Esophagus squamous epithelium (tissue), 5 donors: ENCODE measurements at places on chromosomes 1 and 21. TPM values are rescaled to one million over a fixed set of nuclear protein-coding genes. Genes with fewer than 3 reads are reported as not detected.

DNA sequence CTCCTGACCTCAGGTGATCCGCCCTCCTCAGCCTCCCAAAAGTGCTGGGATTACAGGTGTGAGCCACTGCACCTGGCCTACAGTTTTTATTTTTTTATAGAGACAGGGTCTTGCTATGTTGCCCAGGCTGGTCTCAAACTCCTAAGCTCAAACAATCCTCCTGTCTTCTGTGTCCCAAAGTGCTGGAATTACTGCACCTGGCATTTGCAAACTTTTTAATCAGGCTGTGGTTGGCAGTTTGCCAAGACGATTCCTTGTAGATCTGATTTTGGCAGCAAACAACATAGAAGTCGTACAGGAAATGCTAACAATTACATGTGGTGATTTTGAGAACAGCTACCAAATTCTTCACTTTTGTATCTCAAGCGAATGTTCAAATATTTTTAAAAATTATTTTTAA is 10.1 kb downstream of the RBP7 start:
- DNase-seq = no peak

- no peak for DNase-seq
Measured at GRCh38 chr1:112549590-112549989, 40.8 kb downstream of the WNT2B start.

GRCh38 chr1:234340528-234340927 is 32.7 kb upstream of the COA6 start:
- no peak for DNase-seq

RGS4 gene
- total RNA-seq = 0.70 TPM

NR1I3 gene
- not detected for total RNA-seq

GRCh38 chr1:155082301-155083051 is 3.8 kb downstream of the EFNA3 start:
- no peak for DNase-seq

- no peak for DNase-seq
Measured at GRCh38 chr21:26110715-26111114, 59.9 kb downstream of the APP start.

RPTN gene
- total RNA-seq = 0.95 TPM

DNA sequence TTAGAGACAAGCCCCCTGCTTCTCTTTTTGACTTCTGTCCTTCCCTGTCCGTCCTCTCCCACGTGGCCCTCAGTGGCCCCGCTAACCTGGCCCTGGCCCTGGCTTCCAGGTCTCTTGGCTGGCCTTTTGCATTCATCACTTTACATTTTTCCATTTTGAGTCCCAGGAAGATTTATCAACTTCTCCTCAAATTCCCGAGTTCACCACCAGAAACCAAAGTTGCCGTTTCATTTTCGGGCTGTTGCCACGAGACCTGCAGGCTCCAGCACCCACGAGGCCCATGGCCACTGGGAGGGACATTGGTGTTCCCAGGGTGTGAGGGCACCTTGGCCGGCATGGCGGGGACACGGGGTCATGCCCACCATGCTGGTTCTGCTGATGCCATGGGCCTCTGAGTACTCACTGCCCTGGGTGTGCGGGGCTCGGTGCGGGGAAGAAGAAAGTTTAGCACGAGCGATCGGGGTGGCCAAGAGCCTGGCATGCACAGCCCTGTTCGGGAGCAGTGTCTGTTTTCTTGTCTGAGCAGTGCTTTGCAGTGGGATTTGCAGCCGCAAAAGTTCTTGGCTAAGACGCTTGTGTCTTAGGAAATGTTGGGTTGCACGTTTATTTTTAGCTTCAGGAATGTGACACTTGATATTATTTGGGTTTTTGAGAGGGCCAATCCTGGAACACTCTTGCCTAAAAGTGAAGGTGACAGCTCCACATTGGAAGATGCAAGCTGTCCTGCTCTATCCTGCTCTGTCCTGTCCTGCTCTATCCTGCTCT is 40.4 kb upstream of the ADARB1 start:
- no peak for DNase-seq

GRCh38 chr1:92924501-92924900 is 36.8 kb downstream of the DIPK1A start:
- no peak for DNase-seq

- no peak for DNase-seq
Measured at GRCh38 chr1:20087668-20088067, 17.7 kb downstream of the PLA2G5 start.

GRCh38 chr1:100894603-100895539 is at the start of gene EXTL2:
TSS of gene EXTL2 (minus strand) at chr1:100894842. CDS start at chr1:100888757, 6,085 bp downstream.
- peak; percentile 3 for DNase-seq

FMN2 gene
- not detected for total RNA-seq
